ENCODE measurements at places on chromosomes 7 and 10. TPM values are rescaled to one million over a fixed set of nuclear protein-coding genes. Genes with fewer than 3 reads are reported as not detected.
A peak's percentile ranks its signal among the peaks of the same experiment; 100 is the strongest.

DNA sequence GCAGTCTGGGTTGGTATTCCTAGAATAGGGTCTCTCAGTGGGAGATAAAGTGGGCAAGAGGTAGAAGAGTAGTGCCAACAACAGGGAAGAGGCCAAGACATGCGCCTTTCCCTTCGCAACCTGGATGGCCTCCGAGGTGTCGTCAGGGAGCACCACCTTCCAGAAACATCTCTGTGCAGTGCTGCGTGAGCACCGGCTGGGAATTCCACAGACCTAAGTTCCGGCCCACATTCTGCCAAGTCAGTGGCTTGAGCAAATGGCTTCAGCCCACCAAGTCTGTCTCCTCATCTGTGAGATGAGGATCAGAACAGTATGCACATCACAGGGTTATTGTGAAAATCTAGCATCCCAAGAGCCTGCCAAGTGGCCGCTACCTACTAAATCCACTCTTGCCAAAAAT, 40.6 kb downstream of the CCDC3 start:
- no peak for DNase-seq

DNA sequence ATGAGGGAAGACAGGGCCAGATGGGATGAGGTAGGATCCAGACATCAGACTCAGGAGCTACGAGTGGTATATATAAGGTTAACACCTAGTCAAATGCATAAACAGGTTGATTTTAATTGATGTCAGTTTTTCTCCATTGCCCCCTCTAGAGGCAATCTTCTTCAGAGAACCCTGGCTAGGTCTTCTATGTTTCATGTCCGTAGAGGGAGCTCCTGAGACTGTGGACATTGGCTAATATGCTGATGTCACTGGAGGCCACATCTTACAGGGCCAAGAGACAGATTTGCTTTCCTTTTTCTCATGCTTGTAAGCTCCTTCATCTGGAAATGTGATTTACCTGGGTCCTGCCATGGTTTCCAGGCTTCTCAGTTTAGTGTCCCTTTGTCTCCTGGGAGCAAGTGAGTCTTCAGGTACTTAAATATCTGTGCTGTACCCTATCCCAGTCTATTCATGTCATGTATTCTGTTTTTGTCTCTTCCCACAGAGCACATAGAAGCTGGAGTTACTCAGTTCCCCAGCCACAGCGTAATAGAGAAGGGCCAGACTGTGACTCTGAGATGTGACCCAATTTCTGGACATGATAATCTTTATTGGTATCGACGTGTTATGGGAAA, 161.6 kb upstream of the PRSS1 start:
- no peak for DNase-seq

GRCh38 chr10:16586358-16587138, 64.9 kb upstream of the C1QL3 start:
- no peak for DNase-seq

DNA sequence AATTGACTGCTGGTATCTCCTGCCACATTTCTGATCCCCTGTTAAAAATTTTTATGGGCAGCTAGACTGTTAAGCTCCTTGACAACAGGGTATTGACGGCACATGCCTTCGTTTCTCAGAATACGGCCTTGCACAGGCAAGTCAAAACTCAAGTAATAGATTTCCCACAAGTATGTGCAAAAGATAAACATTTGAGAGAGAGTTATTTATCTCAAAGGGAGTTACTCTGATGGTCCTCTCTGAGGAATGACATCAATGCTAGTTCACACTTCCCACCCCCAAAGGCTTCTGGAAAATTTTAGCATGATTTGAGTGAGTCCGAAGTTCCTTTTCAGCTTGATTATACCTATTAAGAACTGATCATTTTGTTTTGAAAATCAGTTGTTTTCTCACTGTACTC, 71.9 kb downstream of the JCAD start:
- no peak for DNase-seq

- DNase-seq, result no peak
Measured at GRCh38 chr7:50667338-50667737, 102.1 kb upstream of the DDC start.

DNA sequence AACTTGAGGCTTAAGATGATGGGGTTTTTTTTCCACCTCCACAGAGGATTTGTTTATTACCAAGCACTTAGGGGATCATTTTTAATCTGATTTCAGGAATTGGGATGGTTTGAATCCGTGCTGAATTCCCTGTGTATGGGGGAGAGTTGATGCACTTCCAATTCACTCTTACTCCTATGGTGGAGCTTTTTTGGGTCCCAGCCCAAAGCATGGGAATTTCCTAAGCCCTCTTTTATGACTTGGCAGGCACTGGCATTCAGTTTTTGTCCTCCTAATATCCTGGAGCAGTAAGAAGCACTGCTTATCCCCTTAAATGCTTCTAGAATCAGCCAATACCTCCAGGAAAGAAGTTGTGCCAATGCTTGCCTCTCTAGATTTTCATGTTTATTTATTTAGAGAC, 78.7 kb downstream of the HYCC1 start:
- no peak for DNase-seq

DNA sequence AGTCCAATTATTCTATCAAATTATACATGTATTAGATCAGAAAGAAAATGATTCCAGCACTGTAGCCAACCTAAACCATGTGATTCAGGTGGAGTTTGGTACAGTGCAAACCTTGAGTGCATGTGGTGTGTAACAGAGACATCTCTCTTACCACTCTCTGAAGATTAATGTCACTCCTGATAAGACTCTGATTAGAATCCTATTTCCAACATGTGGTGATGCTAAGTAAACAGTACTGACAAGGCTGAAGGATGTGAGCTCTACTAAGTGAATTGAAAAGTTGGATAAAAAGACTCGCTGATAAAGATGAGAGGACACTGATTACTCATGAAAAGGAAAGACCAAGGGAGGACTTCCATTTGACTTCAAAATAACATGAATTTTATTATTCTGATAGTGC, 232.0 kb downstream of the SDK1 start:
- DNase-seq, result no peak

GRCh38 chr10:103548581-103549348, 55.3 kb downstream of the NEURL1 start:
- no peak for DNase-seq

DNA sequence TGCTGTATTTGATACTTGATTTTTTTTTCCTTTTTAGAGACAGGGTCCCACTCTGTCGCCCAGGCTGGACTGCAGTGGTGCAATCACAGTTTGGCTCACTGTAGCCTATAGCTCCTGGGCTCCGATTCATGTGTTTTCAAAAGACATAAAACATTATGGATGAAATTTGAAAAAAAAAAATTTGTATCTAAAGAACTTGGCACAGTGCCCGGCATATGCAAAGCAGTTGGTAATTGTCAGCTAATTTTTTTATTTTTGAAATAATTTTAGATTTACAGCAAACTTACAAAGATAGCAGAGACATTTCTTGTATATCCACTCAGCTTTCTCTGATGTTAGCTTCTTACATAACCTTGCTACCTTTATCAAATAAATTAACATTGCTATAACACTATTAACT, 20.3 kb upstream of the SAMD8 start:
- DNase-seq, result no peak

GRCh38 chr10:9868499-9868898, 1149.2 kb upstream of the CELF2 start:
- DNase-seq, result no peak

DNA sequence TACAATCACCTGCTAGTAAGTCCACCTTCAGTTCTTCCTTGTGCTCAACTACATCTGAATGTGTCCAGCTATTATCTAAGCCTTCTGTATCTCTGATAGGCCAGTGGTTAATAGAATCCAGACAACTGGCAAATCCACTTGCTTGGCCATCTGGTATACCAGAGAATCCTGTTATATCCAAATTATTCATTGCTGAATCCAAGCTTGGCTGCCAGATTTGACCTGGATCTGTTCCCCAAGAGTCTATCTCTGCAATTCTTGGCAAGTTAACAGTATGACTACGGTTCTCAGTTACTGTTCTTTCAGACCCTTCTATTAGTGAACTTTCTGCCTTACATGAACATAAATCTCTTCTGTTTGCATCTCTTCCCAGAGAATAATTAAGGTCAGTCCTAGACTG, 154.6 kb upstream of the TARP start:
- no peak for DNase-seq

DNA sequence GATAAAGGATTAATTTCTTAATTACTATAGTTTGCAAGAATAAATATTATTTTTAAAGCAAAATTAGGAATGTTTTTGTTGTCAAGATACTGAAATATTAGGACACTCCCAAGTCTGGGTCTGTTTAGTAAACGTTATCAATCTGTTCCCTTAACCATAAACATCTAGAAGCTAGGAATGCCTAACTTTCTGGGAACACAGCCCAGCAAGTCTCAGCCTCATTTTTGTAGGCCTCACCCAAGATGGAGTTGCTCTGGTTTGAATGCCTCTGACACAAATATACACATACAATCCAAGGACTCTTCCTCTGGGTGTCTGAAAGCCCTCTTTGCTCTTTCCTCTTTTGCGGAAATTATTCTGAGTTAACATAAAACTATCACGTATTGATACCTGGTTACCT, 487.4 kb upstream of the CELF2 start:
- no peak for DNase-seq

DNA sequence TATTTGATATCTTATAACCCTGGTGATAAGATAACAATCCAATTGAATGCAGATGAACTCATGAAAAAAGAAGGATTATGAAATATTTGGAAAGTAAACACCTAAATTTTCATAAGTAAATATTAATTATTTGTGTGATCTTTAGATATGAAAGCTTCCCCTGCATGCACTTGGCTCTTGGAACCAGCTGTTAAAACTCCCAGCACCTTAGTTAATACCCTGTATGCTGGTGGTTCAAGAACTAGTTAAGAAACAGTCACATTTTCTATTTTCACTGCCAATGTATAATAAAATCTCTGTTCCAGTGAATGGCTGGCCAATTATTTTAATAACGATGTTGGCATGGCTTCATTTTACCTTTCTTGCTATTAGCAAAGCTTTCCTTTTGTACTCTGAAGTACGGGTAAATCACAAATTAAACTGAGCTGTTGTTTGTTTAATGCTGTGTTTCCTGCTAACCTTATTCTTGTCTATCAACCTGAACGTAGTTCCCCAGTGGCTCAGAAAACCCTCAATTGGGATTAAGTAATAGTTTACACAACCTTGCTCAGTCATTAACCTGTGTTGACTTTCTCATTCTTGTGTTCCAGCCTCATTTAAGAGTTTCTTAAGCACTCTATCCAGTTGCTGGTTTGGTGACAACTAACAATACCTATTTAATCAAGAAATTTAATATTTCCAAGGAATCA, 38.9 kb downstream of the MET start:
- no peak for DNase-seq

GRCh38 chr10:69107699-69108098, 16.3 kb upstream of the VPS26A start:
- no peak for DNase-seq

DNA sequence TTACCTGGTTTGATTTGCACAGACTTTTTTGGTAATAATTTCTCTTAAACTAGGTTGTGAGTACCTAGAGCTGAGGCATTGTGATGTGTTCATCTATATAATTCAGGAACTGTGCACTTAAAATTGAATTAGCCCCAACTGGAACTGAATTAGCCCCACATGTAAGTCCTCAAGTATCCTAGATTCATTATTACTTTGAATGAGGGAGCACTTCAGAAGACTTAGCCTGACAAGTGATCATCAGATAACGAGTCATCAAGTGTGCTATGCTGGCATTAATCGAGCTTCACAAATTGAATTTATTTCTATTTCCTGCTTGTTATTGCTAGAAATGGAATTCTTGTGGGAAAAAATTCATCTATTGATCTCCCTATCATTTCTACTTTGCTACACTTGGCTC, 323.4 kb upstream of the SEMA3D start:
- DNase-seq, result no peak

DNA sequence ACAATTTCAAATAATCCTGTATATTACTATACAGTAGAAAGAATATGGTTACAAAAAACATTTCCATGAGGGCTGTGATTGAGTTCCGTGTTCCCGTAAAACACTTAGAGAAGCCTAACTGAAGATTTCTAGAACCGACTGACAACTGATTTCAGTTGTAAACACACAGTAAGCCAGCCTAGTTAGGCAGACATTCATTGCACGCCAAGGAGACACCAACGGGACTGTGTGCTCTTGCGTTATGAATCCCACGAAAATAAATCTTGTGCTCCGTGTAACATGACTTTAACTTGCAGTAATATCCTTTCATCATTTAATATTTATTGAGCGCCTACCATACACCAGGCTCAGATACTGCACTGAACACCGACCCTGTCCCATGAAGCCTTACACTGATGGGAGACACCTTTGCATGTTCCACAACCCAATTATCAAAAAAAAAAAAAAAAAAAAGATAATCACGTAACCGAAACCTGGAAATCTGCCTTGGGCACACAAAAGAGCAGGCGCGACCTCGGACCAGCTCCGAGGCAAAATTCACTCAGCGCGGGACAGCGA, 420 bp upstream of the KLHL7 start:
- no peak for DNase-seq

GRCh38 chr10:119207713-119208552, 562 bp downstream of the GRK5 start:
- DNase-seq, result peak; percentile 44

- no peak for DNase-seq
Measured at GRCh38 chr7:80548840-80549530, 37.1 kb upstream of the GNAT3 start.

GRCh38 chr10:127926455-127926854, 19.6 kb downstream of the PTPRE start:
- no peak for DNase-seq

DNA sequence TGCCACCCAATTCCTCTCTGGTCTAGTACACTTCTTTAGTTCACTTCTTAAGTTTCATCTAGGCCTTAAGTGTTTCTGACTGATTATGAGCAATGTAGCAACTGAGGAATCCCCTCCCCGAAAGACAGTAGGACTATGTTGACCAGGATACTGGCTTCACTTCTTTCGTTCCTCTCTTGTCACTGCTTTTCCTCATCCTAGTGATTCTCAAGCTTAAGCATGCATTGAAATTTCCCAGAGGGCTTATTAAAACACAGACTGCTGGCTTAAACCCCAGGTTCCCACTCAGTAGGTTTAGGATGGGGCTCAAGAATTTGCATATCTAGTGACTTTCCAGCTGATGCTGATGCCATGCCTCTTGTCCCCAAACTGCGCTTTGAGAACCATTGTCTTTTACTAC, 164.6 kb upstream of the WNT16 start:
- DNase-seq, result no peak

GRCh38 chr10:114323023-114323422, 81.3 kb downstream of the AFAP1L2 start:
- no peak for DNase-seq

GRCh38 chr7:85685901-85686300, 499.0 kb upstream of the SEMA3D start:
- DNase-seq, result no peak

- no peak for DNase-seq
Measured at GRCh38 chr7:33883671-33883965, 21.7 kb upstream of the BMPER start.

GRCh38 chr7:50456371-50457123, 6.4 kb upstream of the FIGNL1 start:
- no peak for DNase-seq

GRCh38 chr7:274266-274665, 15.7 kb upstream of the FOXL3 start:
- DNase-seq, result no peak

GRCh38 chr10:132892004-132892403, 50.4 kb downstream of the CFAP46 start:
- DNase-seq, result no peak

The CAMK2B gene
- total RNA-seq, result not detected

The OPN4 gene
- total RNA-seq, result not detected

The PLXNA4 gene
- total RNA-seq, result 5.1 TPM

The PDE6C gene
- not detected for total RNA-seq

The TAS2R3 gene
- total RNA-seq, result 0.79 TPM

The ASB10 gene
- not detected for total RNA-seq

The TRIM56 gene
- 53.6 TPM for total RNA-seq
